ENCODE measurements at places on chromosomes 12 and 14.
A peak's percentile ranks its signal among the peaks of the same experiment; 100 is the strongest.

DNA sequence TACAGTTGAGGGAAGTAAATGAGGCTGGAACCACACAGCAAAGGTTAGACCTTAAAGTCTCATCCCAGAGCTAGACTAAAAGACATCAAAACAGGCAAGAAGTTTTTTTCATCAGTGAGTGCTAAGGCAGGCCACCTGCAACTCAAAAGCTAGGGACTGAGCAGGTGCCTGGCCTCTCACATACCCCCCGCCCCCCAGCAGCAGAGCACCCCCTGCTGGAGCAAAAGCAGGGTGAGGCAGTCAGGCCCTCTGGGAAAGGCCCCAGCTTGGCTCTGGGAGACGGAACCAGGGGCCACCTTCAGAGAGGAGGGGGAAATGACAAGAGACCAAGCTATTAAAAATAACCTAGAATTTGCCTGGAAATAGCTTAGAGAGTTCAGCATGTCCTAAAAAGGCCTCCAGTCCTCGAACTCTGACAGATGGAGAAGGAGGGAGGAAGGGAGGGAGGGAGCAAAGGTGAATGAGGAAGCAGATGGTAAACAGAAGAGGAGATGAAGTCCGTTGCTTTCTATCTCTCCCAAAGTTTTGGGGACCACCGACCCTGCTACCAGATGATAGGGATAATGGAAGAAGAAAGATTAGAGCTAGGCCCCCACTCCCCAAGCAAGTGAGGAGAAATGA lies 1.8 kb downstream of the ITGA7 start:
- DNase-seq = no peak

DNA sequence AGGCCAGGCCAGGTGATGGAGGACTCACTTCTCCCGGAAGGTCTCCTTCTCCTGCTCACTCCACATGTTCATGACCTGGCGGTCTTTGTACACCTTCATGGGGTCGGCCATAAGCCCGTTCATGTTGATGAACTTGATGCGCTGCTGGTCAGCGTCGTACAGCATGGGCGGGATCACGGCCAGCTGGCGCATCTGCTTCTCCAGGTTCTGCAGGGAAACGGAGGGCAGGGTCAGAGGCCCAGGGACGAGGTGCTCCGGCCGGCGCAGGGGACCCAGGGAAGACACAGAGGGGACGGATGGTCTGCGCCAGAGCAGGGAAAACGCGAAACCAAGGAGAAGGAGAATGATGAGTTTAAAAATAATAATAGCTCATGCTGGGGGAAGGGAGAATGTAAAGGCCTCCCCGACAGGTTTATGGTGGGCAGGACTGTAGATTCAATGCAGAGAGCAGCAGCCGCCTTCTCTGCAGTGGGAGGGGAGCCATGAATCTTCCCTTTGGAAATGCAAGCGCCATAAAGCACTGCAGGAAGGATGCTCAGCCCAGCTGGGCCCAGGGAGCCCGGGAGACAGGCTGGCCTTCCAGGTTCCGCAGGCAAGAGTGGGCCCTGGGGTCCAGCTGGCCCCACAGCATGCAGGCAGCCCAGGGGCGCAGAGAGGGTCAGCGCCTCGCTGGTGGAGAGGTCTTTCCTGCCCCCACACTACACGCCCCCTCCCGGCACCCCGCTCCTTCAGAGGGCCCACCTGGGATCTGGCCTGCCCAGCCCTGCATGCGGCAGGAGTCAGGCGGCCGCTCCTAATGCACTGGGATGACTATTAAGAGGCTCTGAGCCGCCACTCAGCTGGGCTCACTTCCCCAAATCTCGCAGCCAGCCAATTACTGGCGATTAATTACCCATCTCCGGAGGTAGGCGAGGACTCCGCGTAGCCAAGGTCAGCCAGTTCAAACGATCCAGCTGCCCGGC lies 132.0 kb downstream of the RFLNA start:
- no peak for DNase-seq

DNA sequence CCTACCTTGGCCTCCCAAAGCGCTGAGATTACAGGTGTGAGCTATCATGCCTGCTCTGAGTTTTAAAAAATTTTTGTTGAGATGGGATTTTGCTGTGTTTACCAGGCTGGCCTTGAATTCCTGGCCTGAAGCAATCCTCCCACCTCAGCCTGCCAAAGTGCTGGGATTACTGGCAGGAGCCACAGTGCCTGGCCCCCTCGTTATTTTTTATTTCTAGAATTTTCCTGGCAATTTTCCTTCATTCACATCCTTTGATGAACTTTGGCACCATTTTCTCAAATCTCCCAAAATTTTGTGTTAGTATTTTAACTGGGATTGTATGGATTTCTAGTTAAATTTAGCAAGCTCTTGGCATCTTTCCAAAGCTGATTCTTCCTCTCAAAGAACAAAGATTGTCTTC lies 24.6 kb upstream of the SCARB1 start:
- DNase-seq = no peak

DNA sequence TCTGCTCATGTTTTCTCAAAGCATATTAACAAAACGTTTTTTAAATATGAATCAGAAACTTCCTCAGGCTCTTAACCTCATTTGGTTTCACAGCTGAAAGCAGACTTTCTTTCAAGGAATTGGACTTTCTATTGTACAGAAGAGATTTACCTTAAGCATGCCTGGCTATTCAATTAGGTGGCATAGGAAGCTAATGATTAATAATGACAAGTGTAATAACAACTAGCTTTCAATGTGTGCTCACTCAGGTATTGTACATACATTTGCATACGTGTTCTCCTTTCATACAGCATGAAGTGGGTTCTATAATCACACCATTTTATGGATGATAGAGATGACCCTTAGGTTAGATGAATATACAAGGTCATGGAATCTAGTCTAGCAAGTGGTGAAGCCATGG lies 115.7 kb downstream of the ANO6 start:
- DNase-seq = no peak

DNA sequence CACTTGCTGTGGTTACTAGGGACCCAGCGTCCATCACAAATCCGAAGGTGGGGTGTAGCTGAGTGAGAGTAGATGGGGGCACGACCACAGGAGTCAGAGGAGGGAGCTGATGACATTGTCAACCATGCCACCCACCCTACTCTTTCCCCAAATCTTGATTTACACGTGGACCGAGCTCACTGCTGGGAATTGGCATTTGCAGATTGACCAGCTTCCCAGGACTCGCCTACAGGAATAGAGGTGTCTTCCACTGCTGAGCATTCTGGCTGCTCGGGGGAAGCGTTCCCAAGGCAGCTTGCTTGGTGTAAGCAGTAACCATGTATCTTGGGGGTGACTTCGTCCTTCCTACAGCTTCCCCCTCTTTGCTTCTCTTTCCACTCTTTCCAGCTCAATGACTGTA lies 353 bp upstream of the PTPRR start:
- DNase-seq = no peak

DNA sequence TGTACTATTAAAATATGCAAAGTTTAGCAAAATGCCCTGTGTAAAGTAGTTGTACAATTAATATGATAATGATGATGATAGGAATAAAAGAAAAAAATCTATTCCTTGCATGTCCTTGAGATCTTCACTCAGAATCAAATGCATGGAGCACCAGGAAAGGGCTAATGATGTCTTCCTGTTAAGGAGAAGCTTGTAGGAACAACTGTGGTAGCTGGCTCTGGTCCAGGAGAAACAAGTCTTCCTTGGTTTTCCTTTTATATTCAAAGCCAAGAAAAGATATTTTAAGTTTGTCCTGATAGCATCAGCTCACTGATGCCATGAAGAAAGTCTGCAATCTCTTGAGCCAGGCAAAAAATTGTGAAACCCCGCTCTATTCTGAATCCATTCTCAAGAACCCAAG lies 138.9 kb downstream of the PIK3C2G start:
- peak; percentile 54 for DNase-seq

DNA sequence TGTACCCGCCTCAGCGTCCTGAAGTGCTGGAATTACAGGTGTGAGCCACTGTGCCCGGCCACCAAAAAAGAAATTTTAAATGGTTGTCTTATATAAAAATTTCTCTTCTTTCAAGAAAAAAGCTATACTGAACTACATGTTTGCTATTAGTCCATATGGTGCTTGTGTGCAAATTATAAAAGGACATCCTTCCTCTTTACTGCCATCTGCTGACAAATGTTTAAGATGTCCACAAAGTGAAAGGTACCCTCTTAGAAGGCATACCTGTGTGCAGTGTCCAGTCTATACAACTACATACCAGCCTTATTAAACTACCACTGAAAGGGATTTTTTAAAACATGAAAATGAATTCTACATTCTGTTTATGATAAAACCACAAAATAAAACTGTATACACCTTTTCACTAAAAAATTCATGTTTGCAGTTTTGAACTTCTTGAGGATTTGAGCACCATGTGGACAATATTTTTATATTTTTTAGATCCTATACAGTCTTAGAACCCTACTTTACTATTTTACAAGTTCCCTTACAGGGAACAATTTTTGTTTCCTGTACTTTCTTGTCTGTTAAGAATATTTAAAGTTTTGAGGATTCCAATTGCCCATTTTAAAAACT lies 32.8 kb upstream of the TOMM20L start:
- no peak for DNase-seq

GRCh38 chr12:13114251-13115052 lies 11.0 kb upstream of the GSG1 start:
- no peak for DNase-seq

DNA sequence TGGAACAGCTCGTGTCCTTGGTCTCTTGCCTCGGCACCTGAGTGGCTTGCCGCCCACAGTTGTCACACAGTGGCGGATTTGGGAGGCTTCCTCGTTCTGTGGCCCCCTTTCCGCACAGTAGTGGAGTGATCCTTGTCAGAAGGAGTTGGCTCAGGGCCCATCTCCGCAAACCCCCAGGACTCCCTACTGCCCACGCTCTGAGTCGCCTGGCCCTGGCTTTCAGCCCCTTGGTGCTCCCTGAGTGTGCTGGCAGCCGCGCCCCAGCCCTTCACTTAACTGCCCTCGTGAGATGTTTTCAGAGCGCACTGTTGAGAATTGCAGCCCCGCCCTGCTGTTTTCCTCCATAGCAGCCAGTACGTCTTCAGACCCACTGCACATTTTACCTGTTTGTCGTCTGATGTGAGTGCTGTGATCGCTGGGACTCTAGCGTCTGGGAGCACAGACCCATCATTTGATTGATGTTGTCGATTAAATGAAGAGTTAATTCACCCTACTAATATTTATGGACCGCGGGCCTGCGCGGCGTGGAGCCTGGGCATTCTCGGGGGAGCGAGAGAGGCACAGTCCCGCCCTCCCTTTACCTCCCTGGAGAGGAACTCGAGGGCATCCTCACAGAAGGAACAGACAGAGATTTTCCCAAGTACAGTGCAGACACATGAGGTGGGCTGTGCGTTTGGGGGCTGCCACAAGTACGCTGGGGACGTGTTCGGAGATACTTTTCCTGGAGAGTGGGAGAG lies 91.8 kb downstream of the DDX51 start:
- DNase-seq = no peak

DNA sequence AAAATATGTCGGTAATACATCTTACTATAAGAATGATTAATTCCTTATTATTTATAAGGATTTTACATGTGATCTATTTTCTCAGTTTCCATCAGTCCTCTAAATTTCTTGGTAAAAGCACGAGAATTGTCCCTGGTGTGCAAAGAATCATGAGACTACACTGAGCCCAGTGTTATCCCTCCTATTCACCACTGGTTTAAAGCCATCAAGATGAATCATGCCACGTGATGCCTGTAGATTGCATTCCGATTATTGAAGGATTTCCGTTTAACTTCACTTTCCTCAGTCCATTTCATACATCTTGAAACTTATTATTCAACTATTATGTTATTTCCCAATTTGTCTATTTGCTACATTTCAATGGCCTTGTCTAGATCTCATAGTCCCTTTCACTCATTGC lies 601.9 kb downstream of the GALC start:
- DNase-seq = no peak

DNA sequence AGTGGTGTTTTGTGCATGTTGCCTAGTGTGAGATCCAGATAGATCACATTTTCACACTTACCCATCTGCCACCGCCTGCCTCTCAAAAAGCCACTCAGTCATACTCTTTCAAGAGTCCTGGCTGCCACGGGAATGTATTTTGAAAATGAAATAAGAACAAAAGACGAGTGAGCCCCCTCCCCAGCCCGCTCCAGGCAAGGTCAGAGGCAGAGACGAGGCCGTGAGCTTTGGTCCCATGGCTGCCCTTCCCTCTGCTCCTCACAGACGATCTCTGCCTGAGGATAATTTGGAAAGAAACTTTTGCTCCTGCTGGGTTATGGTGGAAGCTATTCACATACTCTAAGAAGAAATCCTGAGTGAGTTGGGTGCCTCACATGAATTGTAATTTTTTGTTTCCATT lies 924.3 kb downstream of the BCL11B start:
- no peak for DNase-seq

DNA sequence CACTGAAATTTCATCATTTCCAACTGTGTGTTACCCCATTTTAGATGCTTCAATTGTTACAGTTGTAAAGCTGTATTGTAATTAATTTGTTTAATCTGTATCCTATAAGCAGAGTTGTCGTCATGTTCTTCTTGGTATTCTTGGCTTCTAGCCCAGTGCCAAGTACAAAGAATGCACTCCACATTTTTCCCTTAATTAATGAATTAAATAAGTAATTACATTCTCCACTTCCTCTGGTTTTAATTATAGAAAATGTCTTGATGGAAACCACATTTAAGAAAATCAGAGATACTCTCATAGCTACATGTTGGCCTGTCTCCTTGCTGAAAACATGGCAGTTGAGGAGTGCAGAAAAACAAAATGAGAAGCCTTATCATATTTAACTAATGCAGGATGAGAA lies 746 bp downstream of the DNAI7 start:
- no peak for DNase-seq

DNA sequence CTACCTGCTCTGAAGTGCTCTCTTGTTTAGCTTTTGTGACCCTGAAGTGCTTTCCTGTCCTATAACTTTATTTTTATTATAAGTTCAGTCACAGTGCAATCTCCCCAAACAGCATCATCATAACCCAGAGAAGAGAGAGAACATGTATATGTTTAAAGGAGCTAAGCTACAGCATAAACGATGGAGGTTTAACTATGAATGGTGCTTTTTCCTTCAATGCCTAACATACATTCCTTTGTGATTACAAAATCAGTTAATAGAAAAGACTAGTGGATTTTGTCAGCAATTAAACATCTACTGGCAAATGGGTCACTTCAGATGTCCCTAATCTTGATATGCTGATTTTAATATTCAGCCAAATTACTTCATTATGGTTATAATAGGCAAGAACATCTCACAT lies 46.4 kb downstream of the ZFYVE21 start:
- no peak for DNase-seq

- no peak for DNase-seq
Measured at GRCh38 chr12:128790221-128790620, 33.5 kb downstream of the SLC15A4 start.

GRCh38 chr12:9331218-9331626 lies 123.0 kb upstream of the PZP start:
- peak; percentile 53 for DNase-seq

- no peak for DNase-seq
Measured at GRCh38 chr12:80977346-80977745, 39.6 kb upstream of the LIN7A start.

DNA sequence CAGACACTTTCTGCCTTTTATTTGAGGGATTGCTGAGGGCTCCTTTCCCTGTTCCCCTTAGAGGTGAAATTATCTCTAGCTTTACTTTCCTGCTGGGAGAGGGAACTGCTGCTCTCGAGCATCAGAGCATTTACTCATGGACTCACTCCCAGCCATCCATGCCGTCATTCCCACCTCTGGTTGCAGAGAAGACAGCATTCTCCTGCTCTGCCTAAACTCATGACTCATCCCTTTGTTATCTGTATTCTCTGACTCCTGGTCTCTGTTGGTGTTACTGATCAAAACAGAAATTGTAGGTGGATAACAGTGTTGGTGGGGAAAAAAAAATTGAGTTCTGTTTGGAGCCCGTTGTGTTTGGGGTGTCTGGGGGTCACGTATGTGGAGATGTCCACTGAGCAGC lies 159.3 kb downstream of the TTC8 start:
- peak; percentile 97 for DNase-seq
